Hepatic stellate cell (primary cell): ENCODE measurements at places on chromosomes 1 and 21.

- peak; percentile 83 for DNase-seq
Measured at GRCh38 chr1:205294175-205294917, 27.2 kb downstream of the NUAK2 start.

DNA sequence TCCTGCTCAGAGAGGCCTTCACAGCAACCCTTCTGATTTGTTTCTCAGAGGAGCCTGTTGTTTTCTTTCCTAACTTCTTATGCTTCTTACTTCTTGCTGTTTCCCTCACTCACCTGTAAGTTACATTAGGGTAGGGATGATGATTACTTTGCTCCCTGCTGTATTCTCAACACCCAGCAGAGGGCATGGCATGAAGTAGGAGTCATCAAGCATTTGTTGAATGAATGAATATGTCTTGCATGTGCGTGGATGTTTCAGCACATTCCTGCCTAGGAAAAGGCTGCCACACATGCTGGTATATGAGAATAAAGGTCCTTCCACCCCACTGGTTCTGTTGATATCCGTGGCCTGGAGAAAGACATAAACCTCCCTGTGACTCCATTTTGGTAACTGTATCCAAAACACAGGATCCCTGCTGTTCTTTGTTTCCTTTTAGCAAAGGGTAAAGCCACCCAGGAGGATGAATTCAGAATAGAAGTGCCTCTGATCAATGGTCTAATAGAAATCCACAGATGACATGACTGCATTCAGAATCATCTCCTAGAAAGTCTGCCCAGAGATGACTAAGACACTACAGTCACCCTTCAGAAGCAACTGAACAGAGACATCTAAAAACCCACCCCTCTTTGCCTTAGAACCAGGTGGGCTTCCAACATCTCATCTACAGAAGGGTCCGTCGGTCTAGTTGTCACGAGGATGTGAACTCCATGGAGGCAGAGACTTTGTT is 168.8 kb downstream of the ZSCAN20 start:
- DNase-seq, result no peak

DNA sequence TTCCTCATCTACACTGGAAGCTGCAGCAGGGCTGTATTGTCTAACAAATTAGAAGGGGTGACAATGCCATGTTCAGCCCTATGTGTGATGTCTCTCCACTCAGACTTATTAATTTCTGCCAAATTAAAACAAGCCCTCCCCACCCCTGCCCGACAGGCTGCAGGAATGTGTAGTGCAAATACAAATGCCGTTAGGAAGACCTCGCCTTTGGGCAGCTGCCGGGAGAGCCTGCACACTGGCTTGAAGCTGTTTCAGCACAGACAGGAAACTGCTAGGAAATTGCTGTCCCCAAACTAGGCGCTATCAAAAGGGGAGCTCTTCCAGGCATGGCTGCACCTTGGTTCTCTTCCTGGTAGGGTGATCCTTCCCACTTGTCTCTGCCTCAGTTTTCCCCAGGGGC is 135.2 kb downstream of the ELAVL4 start:
- no peak for DNase-seq

DNA sequence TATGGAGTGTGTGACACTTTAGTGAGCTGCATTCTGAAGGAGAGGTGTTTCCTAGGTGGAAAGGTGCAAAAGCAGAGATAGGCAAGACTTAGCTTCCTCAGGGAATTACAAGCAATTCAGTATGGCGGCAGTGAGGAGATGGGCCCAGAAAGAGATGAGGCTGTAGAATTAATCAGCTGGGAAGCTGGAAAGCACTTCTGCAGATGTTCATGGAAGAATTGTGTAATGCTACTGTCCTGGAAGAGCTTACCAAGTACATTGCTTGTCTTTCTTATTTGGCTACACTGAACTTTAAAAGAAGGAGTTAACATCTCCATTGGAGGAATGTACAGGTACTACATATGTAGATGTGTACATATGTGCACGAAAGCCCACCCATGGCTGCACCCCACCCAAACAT is 103.7 kb upstream of the DPT start:
- no peak for DNase-seq

GRCh38 chr1:211748810-211749209 is 73.4 kb upstream of the NEK2 start:
- DNase-seq, result no peak

DNA sequence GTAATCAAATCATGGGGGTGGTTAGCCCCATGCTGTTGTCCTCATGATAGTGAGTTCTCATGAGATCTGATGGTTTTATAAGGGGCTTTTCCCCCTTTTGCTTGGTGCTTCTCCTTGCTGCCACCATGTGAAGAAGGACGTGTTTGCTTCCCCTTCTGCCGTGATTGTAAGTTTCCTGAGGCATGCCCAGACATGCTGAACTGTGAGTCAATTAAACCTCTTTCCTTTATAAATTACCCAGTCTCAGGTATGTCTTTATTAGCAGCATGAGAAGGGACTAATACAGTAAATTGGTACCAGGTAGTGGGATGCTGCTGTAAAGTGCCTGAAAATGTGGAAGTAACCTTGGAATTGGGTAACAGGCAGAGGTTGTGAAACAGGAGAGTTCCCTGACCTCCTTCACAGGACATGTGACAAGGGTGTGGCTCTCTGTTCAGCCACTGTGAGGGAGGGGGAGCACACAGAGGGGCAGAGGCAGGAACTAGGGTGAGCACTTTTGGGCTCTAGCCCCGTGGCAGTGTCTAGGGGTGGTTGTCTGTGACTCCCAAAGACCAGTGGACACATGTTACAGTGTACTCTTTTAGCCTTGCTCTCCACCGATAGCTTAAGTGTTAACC is 105.3 kb downstream of the BACH1 start:
- no peak for DNase-seq

GRCh38 chr1:180287988-180288705 is 58.1 kb downstream of the LHX4 start:
- DNase-seq, result no peak
